Left lung (tissue), 14 donors: ENCODE measurements at places on chromosomes 11 and 22. TPM values are rescaled to one million over a fixed set of nuclear protein-coding genes. Genes with fewer than 3 reads are reported as not detected.

DNA sequence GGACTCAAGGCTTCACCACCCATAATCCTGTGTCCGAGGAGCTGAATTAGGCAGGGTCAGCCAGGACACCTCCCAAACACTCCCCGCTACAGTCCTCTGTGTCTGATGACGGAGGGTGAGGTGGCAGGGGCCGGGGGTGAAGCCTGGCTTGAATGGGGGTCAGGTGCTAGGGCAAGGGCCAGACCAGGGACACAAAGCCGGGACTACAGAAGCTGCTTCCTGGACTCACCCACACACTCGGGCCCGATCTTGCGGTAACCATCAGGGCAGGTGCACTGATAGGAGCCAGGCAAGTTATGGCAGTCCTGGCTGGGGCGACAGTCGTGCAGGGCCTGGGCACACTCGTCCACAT, 2.3 kb downstream of the EFEMP2 start:
- DNase-seq = no peak

Gene PKP3
- 13.8 TPM for polyA plus RNA-seq

DNA sequence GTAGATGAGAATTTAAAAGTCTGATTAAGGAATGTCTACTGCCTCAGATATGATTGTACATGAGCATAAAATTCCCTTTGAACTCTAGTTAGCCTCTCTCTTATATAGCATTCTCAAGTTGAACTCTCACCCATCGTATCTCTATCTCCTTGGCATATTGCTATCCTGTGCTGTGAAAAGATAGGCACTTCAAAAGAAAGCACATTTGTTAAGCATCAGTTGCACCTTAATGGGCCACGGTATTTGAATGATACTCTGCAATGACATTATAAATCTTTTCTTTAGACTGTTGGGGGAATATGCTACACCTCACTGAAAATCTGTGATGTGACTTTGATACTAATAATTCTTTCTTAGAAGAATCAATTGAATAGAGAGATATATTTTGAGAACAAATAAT, 570.7 kb downstream of the JRKL start:
- DNase-seq = no peak

- DNase-seq = peak; percentile 34
Observed at GRCh38 chr11:74417379-74417804, 19.2 kb upstream of the PGM2L1 start.

GRCh38 chr22:16601437-16602223, 9.0 kb upstream of the CCT8L2 start:
- no peak for DNase-seq

DNA sequence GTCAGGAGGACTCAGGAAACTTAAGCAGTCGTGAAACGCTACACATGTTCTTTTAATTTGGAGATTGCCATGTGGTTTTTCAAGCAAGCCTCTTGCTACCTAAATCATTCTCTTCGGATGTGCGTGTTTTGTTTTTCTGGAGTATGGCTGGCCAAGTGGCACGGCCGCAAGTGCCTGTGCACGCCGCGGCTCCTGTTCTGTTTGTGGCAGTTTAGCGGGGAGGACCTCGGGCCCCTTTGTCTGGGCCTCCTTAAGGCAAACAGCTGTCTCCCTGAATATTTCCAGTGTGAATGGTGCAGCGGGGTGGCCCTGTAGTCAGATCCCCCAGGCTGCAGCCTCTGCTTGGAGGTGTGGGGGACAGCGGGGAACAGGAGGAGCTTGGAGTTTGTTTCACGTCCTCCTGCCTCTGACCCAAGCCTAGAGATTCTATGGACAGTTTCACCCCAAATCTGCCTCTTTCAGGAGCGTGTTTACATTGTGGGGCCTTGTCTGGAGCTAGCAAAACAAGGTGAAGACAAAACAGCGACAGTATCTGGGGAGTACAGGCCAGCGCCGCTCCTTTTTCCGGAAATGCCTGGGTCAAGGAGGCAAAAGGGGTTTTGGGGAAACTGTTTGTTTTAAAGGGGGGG, 1.3 kb downstream of the LRP5 start:
- no peak for DNase-seq

GRCh38 chr11:71977090-71977489, 21.6 kb upstream of the IL18BP start:
- DNase-seq = no peak

DNA sequence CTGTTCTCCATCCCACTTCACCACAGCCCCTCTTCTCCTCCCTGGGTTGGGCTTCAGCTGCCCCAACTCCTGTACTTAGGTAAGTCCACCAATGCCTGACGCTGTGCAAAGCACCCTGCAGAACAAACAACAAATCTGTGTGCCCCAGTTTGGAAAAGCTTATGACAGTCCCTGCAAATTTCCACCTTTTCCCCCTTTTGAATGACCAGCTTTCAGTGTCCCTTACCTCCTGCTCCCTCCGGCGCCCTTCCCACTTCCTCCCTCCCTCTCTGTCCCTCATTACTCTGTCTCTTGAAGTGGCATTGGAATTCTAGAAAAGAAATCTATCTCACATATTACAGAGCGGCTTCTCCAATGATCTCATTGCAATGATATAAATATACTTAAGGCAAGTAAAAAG, 352.9 kb upstream of the B3GAT1 start:
- DNase-seq = no peak

GRCh38 chr22:19143967-19144400, 467 bp downstream of the ESS2 start:
- no peak for DNase-seq

DNA sequence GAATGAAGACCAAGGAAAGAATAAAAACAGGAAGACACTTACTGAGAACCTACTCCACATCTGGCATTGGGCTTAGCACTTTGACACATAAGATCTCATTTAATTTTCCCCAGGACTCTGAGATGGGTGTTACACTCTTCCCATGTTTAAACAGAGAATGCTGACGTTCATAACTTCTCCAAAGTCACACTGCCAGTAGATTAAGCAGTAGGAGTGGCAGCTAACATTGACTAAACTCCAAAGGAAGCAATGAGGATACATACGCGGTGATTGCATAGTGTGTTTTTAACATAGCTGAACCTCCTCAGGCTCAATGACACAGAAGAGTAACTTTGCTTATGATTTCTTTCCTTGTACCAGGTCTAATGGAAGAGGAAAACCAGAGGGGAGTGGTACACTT, 14.5 kb upstream of the OR10V1 start:
- DNase-seq = no peak

DNA sequence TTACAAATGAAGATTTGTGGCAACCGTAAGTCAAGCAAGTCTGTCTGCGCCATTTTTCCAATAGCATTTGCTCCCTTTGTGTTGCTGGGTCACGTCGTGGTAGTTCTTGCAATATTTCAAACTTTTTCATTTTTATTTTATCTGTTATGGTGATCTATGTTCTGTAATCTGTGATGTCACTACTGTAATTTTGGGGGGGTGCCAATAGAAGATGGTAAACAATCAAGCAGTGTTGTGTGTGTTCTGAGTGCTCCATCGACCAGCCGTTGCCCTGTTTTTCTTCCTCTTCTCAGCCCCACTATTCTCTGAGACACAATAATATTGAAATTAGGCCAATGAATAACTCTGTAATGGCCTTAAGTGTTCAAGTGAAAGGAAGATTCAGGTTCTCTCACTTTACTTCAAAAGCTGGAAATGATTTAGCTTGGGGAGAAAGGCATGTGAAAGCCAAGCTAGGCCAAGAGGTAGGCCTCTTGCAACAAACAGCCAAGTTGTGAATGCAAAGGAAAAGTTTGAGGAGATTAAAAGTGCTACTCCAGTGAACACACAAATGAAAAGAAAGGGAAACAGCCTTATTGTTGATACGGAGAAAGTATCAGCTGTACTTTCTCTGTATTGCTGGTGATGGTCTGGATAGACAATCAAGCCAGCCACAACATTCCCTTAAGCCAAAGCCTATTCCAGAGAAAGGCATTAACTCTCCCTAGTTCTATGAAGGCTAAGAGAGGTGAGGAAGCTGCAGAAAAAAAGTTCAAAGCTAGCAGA, 7.5 kb downstream of the ZC3H12C start:
- DNase-seq = no peak
